ENCODE measurements at places on chromosomes 16 and 17. TPM values are rescaled to one million over a fixed set of nuclear protein-coding genes. Genes with fewer than 3 reads are reported as not detected.

DNA sequence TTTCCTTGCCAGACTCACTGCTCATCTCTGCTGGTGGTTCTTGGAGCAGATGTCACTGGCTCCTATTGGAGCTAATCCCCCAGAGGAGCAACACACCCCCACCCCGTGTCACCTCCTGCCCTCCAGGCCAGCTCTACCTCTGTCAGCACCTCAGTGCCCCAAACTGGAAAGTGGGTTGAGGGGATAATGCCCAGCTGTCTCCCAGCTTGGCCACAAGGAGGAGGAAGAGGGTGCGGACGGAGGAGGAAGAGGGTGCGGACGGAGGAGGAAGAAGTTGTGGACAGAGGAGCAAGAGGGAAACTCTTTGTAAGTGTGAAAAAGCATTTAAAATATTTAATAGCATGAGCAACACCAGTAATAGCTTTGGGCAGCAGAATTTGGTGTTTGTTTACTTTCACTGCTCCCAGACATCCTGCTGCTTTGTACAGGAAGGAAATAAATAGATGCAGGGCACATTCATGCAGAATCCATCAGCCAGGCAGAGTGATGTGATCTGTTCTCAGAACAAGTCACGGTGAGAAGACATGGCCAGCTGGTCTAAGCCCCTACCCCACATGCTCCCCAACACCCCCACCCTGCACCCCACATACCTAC is 82.5 kb downstream of the C17orf67 start:
- DNase-seq, result no peak

DNA sequence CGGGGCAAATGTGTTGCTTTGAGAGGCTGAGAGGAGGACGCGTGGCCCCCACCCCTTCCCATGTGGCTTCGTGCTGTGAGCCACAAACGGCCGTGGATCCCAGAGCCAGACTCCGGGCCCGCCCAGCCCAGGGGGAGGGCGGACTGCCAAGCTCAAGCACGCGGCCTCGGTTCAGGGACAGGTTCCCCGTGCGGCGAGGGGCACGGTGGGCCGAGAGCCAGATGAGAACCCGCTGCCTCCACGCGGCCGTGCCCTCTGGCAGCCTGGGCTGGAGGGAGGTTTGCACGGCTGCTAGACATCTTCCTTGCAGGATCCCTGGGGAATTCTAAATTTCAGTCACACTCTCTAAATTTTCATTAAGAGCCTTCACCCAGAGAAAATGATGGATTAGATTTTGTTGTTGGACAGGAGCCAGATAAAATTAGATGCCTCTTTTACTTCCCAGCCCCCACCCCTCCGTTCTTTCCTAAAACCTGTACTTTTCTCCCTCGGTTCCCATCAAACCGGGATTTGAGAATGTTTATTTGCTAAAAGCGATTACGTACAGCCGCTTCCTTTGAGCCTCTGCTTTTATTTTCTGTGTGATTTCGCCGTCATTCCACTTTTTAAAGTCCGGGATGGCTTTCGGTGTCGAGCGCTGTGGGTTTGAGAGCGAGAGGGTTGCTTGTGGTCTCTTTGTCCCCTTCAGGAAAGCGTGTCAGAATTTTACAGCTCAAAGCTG is 25.0 kb upstream of the GNG13 start:
- no peak for DNase-seq

- no peak for DNase-seq
Measured at GRCh38 chr17:67105213-67105612, 60.9 kb downstream of the CACNG1 start.

DNA sequence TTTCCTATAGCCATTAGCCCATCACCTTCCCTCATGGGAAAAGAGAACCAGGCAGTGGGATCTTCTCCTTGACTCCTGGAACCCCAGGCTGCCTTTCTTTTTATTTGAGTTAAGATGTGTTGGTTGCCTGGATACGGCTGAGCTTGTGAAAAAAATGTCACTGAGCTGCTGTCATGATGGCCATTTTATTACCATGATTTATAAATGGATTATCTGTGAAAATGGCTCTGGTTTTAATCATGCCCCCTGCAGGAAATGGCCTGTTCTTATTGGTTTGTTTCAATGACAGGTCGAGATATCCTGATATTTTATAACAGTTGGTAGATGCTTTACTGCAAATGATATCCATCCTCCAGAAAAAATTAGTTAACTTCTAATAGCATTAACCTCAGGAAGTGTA is 640.4 kb downstream of the CDH11 start:
- DNase-seq, result no peak

DNA sequence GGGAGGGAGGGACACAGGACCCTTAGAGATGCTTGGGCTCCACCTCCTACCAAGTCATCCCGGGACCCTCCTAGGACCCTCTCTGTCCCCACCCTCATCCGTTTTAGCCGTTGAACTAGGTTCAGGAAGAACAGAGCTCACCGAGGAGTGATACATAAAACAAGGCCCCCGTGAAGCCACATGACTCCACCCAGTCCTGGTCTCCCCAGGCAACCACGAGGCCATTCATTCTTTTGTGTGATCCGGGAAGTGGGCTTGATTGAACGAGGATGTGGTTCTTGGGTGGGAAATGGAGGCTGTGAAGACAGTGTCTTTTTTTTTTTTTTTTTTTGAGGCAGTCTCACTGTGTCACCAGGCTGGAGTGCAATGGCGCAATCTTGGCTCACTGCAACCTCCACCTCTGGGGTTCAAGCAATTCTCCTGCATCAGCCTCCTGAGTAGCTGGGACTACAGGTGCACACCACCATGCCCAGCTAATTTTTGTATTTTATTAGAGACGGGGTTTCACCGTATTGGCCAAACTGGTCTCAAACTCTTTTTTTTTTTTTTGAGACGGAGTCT is 14.8 kb downstream of the TRARG1 start:
- DNase-seq, result no peak

DNA sequence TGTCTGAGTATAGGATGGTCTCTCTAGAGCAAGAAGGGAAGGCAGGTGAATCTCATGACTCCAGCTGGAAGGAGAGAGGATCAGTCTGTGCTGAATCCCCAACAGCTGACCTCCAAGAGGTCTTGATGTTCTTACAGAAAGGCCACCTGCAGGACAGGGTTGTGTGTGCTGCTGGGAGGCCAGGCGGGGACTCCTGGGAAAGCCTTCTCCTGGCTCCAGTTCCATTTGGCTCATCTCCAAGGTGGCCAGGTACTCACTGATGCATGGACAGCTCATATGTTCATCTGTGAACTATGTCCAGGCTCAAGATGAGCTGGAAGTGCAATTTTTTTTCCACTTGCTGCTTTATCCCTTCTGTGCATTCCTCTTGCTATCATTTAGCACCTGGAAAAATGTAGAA is 730.2 kb upstream of the RBFOX1 start:
- no peak for DNase-seq

DNA sequence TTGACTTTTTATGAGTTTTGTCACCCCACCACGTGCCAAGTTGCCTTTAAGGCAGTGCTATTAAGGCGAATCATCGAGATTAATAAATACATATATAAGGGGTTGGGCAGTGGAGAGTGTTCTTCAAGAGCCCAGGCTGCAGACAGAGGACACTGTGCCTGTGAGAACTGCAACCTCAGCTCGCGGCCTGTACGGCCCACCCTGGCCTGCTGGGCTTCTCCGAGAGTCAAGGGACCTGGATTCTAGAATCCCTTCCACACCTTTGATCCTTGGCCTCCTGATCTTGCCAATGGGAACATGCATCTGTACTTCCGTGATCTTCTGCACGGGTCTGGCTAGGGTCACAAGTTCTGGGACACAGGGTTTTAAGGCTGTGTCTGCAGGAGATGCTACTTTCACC is 54.5 kb downstream of the IRX5 start:
- DNase-seq, result no peak

- no peak for DNase-seq
Measured at GRCh38 chr17:59669411-59669810, 37.8 kb downstream of the PTRH2 start.

DNA sequence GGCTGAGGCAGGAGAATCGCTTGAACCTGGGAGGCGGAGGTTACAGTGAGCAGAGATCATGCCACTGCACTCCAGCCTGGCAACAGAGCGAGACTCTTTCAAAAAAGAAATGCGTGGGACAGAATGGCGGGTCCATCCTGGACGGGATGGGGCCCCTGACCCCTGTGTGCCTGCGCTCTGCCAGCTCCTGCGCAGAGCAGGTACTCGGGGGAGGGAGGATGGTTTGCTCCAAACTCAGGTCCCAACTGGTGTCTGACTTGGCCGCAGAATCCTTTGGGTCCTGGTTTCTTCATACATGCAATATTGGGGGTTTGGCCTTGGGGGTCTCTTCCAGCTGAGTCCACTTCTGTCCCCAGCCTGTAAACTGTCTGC is 10.4 kb downstream of the CHMP6 start:
- DNase-seq, result no peak

- DNase-seq, result peak; percentile 56
Measured at GRCh38 chr17:6755731-6756184, at the start of gene XAF1. Gene XAF1, plus strand, starts transcription at chr17:6756046. Its CDS starts 33 bp downstream, at chr17:6756079.

GRCh38 chr16:65123396-65124211 is 1.7 kb upstream of the CDH11 start:
- no peak for DNase-seq

DNA sequence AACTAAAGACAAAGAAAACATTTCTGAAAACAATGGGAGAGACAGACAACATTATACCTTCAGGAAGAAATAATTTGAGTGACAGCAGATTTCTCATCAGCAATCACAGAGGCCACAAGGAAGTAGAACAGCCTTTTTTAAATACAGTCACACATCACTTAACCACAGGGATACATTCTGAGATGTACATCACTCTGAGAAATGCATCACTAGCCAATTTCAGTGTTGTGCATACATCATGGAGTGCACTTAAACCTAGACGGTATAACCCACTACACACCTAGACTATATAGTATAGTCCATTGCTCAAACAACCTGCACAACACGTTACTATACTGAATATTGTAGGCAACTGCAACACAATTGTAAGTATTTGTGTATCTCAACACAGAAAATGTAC is 24.9 kb upstream of the ALOX12 start:
- no peak for DNase-seq

Gene TBC1D26
- not detected for total RNA-seq

Gene TOM1L1
- total RNA-seq, result 70.0 TPM

Gene ZDHHC7
- total RNA-seq, result 55.0 TPM

Gene SPEM1
- not detected for total RNA-seq

Gene PYY
- 0.17 TPM for total RNA-seq

All from H4 (cell line).